ENCODE measurements at places on chromosomes 12 and 14. TPM values are rescaled to one million over a fixed set of nuclear protein-coding genes. Genes with fewer than 3 reads are reported as not detected.

- no peaks in the 10 kb centered on the region for H3K4me1 ChIP-seq
- H3K27me3 ChIP-seq, result no peaks in the 10 kb centered on the region
- no peak overlapping the region for H3K4me3 ChIP-seq
- no peak overlapping the region for H3K27ac ChIP-seq
- H3K36me3 ChIP-seq, result no peaks in the 10 kb centered on the region
These were observed 459.6 kb upstream of the RGS6 start for GRCh38 chr14:71472356-71473340.

DNA sequence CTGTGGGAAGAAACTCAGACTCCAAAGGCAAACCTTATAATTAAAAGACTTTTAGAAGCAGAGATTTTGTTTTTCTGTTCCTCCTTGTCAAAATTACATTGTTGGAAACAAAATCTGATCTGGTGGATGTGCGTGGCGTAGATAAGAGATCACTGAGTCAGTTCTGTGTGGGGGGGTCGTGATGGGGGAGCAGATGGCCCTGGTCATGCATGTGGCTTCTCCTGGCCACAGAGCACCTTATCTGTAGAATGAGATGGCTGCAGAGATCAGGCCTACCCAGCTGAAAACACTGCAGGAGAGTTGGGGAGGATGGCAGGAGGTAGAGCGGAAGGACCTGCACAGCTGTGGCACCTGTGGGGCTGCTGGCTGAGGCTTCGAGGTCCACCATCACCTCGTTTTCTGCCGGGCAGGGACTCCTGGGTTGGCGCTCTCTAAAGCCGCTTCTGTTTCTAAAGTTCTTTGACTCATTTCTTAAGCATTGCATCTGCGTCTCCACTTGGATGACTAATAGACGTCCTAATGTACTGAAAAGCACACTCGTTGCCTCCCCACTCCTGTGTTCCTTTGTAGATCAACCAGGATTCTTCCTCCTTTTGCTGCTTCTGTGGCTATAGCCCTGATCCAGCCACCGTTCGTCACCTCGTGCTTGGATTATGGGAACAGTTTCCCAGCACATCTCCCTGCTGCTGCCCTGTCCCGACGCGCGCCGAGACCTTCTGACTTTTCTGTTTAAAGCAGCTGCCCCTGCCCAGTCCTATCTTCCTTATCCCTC is 93.4 kb downstream of the TSPAN9 start:
- H3K4me1 ChIP-seq, result peaks cover 40% of the 10 kb centered on the region
- DNase-seq, result peak; percentile 81
- no peaks in the 10 kb centered on the region for H3K36me3 ChIP-seq
- no peaks in the 10 kb centered on the region for H3K27me3 ChIP-seq
- H3K4me3 ChIP-seq, result no peak overlapping the region

GRCh38 chr12:104498211-104498801 is 41.6 kb downstream of the CHST11 start:
- H3K27me3 ChIP-seq, result no peaks in the 10 kb centered on the region
- no peaks in the 10 kb centered on the region for H3K4me1 ChIP-seq
- H3K27ac ChIP-seq, result no peak overlapping the region
- H3K4me3 ChIP-seq, result no peak overlapping the region
- no peaks in the 10 kb centered on the region for H3K36me3 ChIP-seq
- no peak for DNase-seq

- H3K36me3 ChIP-seq, result no peaks in the 10 kb centered on the region
- H3K27ac ChIP-seq, result no peak overlapping the region
- H3K4me1 ChIP-seq, result no peaks in the 10 kb centered on the region
- peak; percentile 76 for DNase-seq
- H3K27me3 ChIP-seq, result no peaks in the 10 kb centered on the region
- no peak overlapping the region for H3K4me3 ChIP-seq
These were observed 32.9 kb downstream of the ARID2 start for GRCh38 chr12:45762185-45763110.

- DNase-seq, result no peak
- peaks cover 50% of the 10 kb centered on the region for H3K4me1 ChIP-seq
- no peaks in the 10 kb centered on the region for H3K27me3 ChIP-seq
- peaks cover 45% of the 10 kb centered on the region for H3K36me3 ChIP-seq
- H3K27ac ChIP-seq, result no peak overlapping the region
- no peak overlapping the region for H3K4me3 ChIP-seq
These were observed 3.3 kb downstream of the GMPR2 start for GRCh38 chr14:24235804-24236688.

- peaks cover 13% of the 10 kb centered on the region for H3K4me1 ChIP-seq
- no peaks in the 10 kb centered on the region for H3K27me3 ChIP-seq
- DNase-seq, result peak; percentile 72
- H3K27ac ChIP-seq, result no peak overlapping the region
These were observed 26.6 kb downstream of the FBXO34 start for GRCh38 chr14:55297611-55298499.

GRCh38 chr14:30114051-30114450 is 186.4 kb upstream of the PRKD1 start:
- H3K36me3 ChIP-seq, result no peaks in the 10 kb centered on the region
- no peak for DNase-seq
- H3K4me1 ChIP-seq, result no peaks in the 10 kb centered on the region
- H3K27me3 ChIP-seq, result 0 out of 2 replicates have a peak, but pooled peaks cover 3% of the 10 kb centered on the region

DNA sequence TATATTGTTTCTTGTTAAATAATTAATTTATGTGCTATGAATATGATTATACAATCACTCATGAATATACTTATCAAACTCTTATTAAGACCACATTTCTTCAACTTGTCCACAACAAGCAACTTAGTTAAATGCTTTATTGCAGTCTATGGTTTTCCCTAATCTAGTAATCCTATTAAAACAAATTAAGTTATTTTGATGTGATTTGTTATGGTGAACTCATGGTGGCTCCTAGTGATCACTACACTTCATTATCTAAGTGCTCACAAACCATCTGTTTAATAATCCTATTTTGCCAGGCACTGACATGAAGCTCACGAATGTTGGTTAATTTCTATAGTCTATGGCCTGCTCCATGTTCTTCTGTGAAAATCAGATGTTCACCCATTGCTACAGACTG is 42.9 kb downstream of the INSM2 start:
- H3K27ac ChIP-seq, result no peak overlapping the region
- H3K4me1 ChIP-seq, result no peaks in the 10 kb centered on the region
- no peaks in the 10 kb centered on the region for H3K36me3 ChIP-seq
- no peaks in the 10 kb centered on the region for H3K27me3 ChIP-seq
- H3K4me3 ChIP-seq, result no peak overlapping the region

GRCh38 chr12:29750131-29750927 is 33.4 kb downstream of the TMTC1 start:
- no peak overlapping the region for H3K4me3 ChIP-seq
- no peak for DNase-seq
- H3K4me1 ChIP-seq, result no peaks in the 10 kb centered on the region

DNA sequence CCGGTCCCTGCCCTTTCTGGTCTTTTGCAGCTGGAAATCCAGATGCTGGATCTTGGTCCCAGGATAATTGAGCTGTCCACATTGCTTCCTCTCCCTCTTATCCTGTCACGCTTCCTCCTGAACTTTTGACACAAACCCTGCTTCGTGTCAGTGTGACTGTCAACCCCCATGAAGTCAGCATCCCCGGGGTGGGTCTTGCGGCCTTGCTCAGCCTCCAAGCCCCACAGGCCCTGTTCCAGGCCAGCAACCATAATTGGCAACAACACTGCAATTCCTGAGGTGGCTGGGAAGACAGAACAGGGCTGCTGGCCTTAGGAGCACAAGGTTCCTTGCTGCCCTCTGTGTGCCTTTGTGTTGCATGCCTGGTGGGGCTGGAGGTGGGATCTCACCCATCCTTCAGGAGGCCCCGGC is 74.9 kb downstream of the NTF3 start:
- H3K27ac ChIP-seq, result no peak overlapping the region
- H3K27me3 ChIP-seq, result no peaks in the 10 kb centered on the region
- no peaks in the 10 kb centered on the region for H3K4me1 ChIP-seq
- H3K36me3 ChIP-seq, result no peaks in the 10 kb centered on the region
- H3K4me3 ChIP-seq, result no peak overlapping the region

GRCh38 chr14:103551338-103551762 is 11.1 kb downstream of the BAG5 start:
- H3K27ac ChIP-seq, result no peak overlapping the region
- no peaks in the 10 kb centered on the region for H3K27me3 ChIP-seq
- H3K4me3 ChIP-seq, result no peak overlapping the region
- DNase-seq, result no peak

DNA sequence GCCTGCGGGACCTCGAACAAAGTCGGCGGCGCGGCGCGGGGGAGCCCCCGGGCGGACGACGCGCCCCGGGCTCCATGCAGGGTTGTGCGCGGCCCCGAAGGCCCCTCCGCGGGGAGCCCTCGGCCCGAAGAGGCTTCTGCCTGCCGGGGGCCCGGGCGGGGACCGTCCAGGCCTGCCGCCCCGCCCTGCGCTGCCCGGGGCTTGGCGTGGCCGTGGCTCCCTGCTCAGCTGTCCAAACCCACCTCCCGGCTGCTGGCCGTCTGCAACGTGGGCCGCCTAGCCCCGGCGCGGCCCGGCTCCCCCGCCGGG is 670 bp downstream of the DYRK2 start:
- peak overlapping the region; percentile 96 for H3K4me3 ChIP-seq
- H3K4me1 ChIP-seq, result peaks cover 22% of the 10 kb centered on the region
- DNase-seq, result no peak
- peak overlapping the region; percentile 8 for H3K27ac ChIP-seq
- no peaks in the 10 kb centered on the region for H3K27me3 ChIP-seq

- peaks cover 37% of the 10 kb centered on the region for H3K4me1 ChIP-seq
- peak overlapping the region; percentile 81 for H3K27ac ChIP-seq
- DNase-seq, result peak; percentile 99
- H3K4me3 ChIP-seq, result peak overlapping the region; percentile 47
These were observed 55.5 kb upstream of the DYRK2 start for GRCh38 chr12:67593041-67593440.

DNA sequence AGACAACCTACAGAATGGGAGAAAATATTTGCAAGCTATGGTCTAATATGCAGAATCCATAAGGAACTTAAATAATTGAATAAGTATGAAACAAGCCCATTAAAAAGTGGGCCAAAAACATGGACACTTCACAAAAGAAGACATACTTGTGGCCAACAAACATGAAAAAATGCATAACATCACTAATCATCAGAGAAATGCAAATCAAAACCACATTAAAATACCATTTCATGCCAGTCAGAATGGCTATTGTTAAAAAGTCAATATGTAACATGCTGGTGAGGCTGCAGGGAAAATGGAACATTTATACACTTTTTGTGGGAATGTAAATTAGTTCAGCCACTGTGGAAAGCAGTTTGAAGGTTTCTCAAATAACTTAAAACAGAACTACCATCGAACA is 945.4 kb upstream of the FLRT2 start:
- H3K36me3 ChIP-seq, result no peaks in the 10 kb centered on the region
- H3K4me1 ChIP-seq, result no peaks in the 10 kb centered on the region
- no peak overlapping the region for H3K27ac ChIP-seq

GRCh38 chr12:95358111-95359083 is 115.6 kb upstream of the METAP2 start:
- H3K27ac ChIP-seq, result no peak overlapping the region
- H3K4me3 ChIP-seq, result no peak overlapping the region
- H3K36me3 ChIP-seq, result no peaks in the 10 kb centered on the region
- no peaks in the 10 kb centered on the region for H3K27me3 ChIP-seq
- DNase-seq, result peak; percentile 23

GRCh38 chr14:101024686-101025085 is 121.2 kb upstream of the RTL1 start:
- H3K4me1 ChIP-seq, result no peaks in the 10 kb centered on the region
- H3K4me3 ChIP-seq, result no peak overlapping the region
- no peaks in the 10 kb centered on the region for H3K36me3 ChIP-seq
- no peak overlapping the region for H3K27ac ChIP-seq
- DNase-seq, result no peak

- no peak overlapping the region for H3K27ac ChIP-seq
- no peak overlapping the region for H3K4me3 ChIP-seq
- peaks cover 28% of the 10 kb centered on the region for H3K27me3 ChIP-seq
- H3K4me1 ChIP-seq, result no peaks in the 10 kb centered on the region
- no peaks in the 10 kb centered on the region for H3K36me3 ChIP-seq
These were observed 980 bp upstream of the RNASE8 start for GRCh38 chr14:21056520-21057163.

DNA sequence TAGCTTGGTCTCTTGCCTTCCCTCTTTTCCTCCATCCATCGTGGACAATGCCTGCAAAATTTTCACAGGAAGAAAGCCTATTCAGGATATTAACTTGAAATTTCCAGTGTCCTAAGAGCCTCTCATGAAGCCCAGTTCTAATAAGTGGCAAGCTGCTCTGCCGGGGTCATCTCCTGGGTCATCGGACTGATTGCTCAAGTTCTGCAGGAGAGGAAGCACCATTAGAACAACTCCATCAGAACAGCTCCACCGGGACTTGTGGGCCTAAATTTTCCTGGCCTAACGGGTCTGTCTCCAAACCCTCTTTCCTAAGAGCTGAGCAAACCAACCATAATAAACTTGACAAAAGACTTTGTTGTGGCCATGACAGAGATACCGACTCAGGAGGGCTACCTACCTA is 13.9 kb downstream of the ERG28 start:
- DNase-seq, result no peak
- peaks cover 17% of the 10 kb centered on the region for H3K36me3 ChIP-seq
- peak overlapping the region; percentile 44 for H3K27ac ChIP-seq
- H3K27me3 ChIP-seq, result no peaks in the 10 kb centered on the region
- no peak overlapping the region for H3K4me3 ChIP-seq
- H3K4me1 ChIP-seq, result peaks cover 41% of the 10 kb centered on the region

- no peaks in the 10 kb centered on the region for H3K36me3 ChIP-seq
- H3K27me3 ChIP-seq, result no peaks in the 10 kb centered on the region
- H3K27ac ChIP-seq, result peak overlapping the region; percentile 79
- peak; percentile 98 for DNase-seq
- H3K4me1 ChIP-seq, result peaks cover 22% of the 10 kb centered on the region
These were observed 44.6 kb upstream of the ESR2 start for GRCh38 chr14:64338616-64339316.

Gene ALDH1L2
- 0.15 TPM for total RNA-seq

Gene SLC25A47
- not detected for total RNA-seq

Gene TAS2R7
- total RNA-seq, result not detected

Gene RPAP3
- 20.3 TPM for total RNA-seq

Gene PIP4P1
- total RNA-seq, result 32.9 TPM

Gene LBHD2
- total RNA-seq, result not detected

Gene CLEC1B
- total RNA-seq, result not detected

Gene PTPN6
- 22.5 TPM for total RNA-seq

Gene KLRK1
- not detected for total RNA-seq
